ENCODE measurements at places on chromosomes 12 and 14.
A peak's percentile ranks its signal among the peaks of the same experiment; 100 is the strongest.

DNA sequence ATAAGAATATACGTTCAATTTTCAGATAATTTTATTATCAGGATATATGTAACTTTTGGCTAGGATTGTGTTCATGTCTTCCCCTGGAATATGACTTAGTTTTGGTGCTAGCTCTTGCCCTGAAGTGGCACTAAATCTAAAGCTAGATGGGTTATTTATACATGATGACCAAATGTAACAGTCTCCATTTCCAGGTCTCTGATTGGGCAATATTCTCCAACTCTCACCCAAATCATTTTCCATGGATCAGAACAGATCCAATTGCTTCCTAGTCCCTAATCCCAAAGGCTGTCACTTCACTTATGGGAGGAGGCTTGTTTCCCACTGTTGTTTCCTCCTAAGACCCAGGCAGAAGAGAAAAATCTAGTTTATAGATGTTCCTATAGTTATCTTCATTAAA lies 274.6 kb upstream of the SLC16A7 start:
- no peak for DNase-seq

GRCh38 chr12:72028966-72029365 lies 90.3 kb downstream of the TPH2 start:
- no peak for DNase-seq

GRCh38 chr12:80356097-80356496 lies 87.9 kb upstream of the PTPRQ start:
- no peak for DNase-seq

DNA sequence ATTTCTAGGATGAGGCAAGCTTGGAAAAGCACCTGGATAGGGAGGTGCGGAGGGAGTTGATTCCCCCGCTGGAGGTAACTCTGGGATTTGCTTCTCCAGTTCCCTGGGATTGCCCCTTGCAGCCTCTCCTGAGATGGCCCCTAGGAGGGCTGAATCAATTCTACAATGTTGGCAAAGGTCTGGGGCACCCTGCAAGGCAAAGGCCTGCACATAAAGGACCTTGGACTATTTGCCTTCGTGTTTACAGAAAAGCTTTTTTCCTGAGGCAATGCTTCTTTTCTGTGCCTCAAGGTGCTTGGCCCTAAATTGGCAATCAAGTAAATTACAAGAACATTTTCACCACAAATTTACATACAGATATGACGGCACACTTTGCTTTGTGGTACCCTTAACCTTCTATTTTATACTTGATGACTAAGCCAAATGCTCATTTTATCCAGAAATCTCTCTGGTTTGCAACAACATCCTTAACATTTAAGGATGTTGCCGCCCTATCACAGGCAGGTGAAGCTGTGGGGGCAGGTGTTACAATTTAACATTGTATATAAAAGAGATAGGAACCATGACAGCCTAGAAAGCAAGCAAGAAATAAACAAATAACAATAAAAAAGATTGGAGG lies 40.3 kb downstream of the TIMELESS start:
- DNase-seq: no peak

GRCh38 chr12:121240484-121241101 lies 30.7 kb downstream of the P2RX4 start:
- DNase-seq: peak; percentile 92

Data from ascending aorta (tissue), 2 donors.